Left ventricle myocardium inferior (tissue), 1 donor: ENCODE measurements at places on chromosomes 3 and 15. TPM values are rescaled to one million over a fixed set of nuclear protein-coding genes. Genes with fewer than 3 reads are reported as not detected.

ADAMTS9 gene
- 14.7 TPM for total RNA-seq

ERICH6 gene
- total RNA-seq: 0.55 TPM

MAGI1 gene
- 36.6 TPM for total RNA-seq

CCR5 gene
- 0.22 TPM for total RNA-seq

ONECUT1 gene
- total RNA-seq: not detected

CD200R1 gene
- total RNA-seq: 0.82 TPM

ROBO1 gene
- total RNA-seq: 7.1 TPM

AHSG gene
- total RNA-seq: not detected

LMAN1L gene
- total RNA-seq: 8.1 TPM

SNX33 gene
- total RNA-seq: 11.4 TPM

ATP8B4 gene
- 2.5 TPM for total RNA-seq

CILP gene
- 7.3 TPM for total RNA-seq

PLCH1 gene
- total RNA-seq: 0.85 TPM

ISL2 gene
- not detected for total RNA-seq
